Astrocyte of the cerebellum (primary cell): ENCODE measurements at places on chromosomes 6 and 20.

GRCh38 chr6:31041372-31041974 is 31.2 kb downstream of the MUC22 start:
- DNase-seq = no peak

GRCh38 chr6:101926149-101926925 is 532.8 kb downstream of the GRIK2 start:
- no peak for DNase-seq

- no peak for DNase-seq
Observed at GRCh38 chr6:29524444-29525310, 34.9 kb downstream of the UBD start.

GRCh38 chr6:88454658-88455057 is 288.5 kb upstream of the CNR1 start:
- peak; percentile 11 for DNase-seq

DNA sequence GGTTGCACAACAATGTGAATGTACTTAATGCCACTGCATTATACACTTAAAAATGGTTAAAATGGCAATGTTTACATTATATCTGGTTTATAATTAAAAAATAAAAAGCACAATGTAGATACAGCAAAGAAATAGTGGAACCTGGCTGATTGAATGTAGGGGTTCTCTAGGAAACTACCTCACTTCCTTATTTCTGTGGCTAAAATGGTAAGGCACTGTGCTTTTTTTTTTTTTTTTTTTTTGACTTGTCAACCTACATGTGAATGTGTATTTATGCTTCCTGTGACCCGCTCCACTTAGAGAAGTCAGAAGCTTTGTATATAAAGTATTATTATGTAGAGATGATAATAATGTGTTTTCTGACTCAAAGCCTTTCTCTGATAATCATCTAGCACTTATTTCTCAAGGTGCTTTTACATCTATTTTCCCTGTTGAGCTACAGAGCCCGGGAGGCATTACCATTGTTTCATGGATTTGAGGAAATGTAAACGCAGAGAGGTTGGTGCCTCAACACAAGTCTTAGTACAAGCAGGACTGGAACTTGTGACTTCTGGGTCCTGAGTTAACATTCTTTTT is 55.0 kb downstream of the SOX4 start:
- DNase-seq = no peak

- no peak for DNase-seq
Observed at GRCh38 chr20:58407966-58408557, 19.0 kb downstream of the VAPB start.

GRCh38 chr6:1479095-1479494 is 89.7 kb downstream of the FOXF2 start:
- peak; percentile 54 for DNase-seq

- no peak for DNase-seq
Observed at GRCh38 chr6:45678285-45678607, 300.5 kb upstream of the SUPT3H start.

DNA sequence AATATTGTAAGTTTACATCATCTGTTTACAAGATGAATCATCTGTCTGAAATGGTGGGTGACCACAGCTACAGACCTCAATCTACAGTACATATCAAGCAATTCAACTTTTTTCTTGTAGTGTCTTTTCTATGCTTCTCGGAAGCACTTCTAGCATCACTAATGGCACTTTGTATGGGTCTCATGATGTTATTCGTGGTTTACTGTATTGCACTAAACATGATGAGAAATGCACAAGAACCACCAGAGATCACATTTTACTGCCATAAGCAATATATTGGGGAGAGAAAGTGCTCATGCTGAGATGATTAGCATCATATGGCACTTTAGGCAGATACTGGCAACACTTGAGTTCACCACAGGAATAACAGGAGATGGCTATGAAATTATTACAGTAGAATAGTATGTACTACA is 15.4 kb upstream of the BTBD3 start:
- peak; percentile 75 for DNase-seq

DNA sequence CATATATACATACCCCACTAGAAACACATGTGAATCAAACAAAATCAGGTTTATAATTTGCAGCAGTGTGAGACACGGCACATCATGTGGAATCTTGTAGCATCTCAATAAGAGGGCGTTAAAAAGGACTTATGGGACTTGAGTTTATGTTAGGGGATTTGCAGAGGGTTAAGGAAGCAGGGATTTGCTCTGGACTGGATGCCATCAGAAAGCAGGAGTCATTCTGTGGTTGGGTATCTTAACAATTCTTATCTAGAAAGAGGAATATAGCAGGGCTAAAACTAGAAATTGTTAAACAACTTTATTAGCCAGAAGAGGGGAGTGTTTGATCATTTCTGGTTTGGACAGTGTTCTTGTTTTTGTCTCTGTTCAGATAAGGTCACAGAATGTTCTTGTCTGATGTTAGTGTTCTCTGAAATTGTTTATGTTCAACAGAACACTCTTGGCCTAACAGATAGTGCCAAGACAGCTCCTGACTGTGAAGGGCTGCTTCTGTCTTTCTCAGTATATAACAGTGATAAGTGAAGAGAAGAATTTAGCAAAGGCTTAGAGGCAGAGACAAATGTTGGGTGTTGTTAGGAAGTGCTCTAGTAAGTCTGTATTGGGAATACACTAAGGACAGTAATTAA is 39.2 kb downstream of the LIN28B start:
- peak; percentile 19 for DNase-seq

- no peak for DNase-seq
Observed at GRCh38 chr6:130019326-130020072, 1.1 kb downstream of the L3MBTL3 start.

GRCh38 chr6:149755300-149756260 is 6.0 kb downstream of the PCMT1 start:
- DNase-seq = no peak

GRCh38 chr20:44633872-44634600 is 17.5 kb downstream of the ADA start:
- no peak for DNase-seq

DNA sequence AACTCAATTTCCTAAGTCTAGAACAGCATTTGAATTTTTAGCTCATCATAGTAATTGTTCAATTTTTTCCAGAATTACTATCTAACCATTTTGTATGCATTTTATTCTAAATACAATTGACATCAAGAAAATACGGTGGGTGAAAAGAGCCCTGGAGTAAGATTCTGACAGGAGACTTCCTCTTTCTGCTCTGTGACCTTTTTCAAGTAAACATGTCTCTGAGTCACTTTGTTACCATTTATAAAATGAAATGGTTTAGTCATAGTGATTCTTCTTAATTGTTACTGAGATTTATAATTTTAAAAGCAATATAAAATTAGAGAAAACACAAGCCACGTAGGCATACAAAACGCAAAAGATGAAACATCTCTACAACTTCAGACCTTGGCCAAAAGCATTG is 80.2 kb downstream of the PLCB1 start:
- no peak for DNase-seq

GRCh38 chr6:17472653-17473183 is 79.3 kb downstream of the CAP2 start:
- DNase-seq = no peak

DNA sequence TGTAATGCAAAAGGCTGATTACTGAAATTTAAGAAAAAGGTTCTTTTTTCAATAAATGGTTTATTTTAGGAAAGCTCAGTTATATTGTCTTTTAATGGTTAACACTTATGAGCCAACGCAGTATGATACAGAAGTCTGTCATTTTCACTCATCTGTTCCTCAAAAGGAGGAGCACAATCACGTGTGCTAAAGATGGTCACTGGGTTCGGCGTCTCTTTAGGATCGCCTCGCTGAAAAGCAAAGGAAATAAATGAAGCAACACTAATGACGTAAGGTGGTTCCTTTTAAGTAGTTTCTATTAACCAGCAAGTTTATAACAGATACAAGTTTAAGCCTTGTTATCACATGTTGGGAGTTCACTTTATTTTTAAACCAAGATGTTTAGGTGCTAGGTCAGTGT is 125.7 kb downstream of the MAP3K4 start:
- no peak for DNase-seq

GRCh38 chr20:39206899-39207564 is 244.9 kb downstream of the DHX35 start:
- DNase-seq = no peak

- no peak for DNase-seq
Observed at GRCh38 chr6:87724983-87725811, 23.2 kb upstream of the AKIRIN2 start.

DNA sequence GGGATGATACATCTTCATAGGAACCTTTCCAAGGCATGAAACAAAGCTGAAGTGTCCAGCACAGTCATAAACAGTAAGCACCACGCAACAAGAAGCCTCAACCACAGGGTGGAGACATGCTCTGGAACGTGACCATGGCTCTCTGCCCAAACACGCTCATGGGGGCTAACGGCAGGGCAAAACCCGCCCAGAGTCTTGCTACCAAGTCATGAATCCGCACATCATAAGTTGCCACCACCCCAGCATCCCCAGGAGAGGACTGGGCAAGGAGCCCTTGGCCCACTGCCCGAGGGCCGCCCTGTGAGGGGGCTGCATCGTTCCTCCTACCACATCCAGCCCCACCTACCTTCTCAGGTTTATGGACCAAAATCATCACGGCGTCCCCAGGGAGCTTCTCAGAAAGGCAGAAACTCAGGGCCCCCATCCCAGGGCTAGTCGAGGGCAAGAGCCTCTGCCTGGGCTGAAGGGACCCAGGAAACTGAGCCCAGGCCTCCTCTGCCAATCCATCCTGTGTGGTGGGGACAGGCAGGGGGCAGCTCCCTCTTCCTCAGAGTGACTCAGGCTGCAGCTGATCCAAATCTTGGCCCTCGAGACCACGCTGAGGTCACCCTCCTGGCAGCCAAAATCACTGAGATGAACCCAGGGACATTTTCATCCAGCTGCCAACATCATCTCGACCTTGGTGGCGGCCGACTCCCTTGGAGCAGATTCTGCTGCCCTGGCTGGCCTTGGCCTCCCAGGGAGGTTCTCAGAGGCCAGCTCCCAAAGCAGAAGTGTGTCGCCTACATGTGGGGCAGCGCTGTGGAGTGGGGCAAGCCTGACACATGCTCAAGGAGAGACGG is 42.6 kb downstream of the BMP7 start:
- no peak for DNase-seq

GRCh38 chr6:16568128-16568527 is 193.1 kb downstream of the ATXN1 start:
- no peak for DNase-seq

DNA sequence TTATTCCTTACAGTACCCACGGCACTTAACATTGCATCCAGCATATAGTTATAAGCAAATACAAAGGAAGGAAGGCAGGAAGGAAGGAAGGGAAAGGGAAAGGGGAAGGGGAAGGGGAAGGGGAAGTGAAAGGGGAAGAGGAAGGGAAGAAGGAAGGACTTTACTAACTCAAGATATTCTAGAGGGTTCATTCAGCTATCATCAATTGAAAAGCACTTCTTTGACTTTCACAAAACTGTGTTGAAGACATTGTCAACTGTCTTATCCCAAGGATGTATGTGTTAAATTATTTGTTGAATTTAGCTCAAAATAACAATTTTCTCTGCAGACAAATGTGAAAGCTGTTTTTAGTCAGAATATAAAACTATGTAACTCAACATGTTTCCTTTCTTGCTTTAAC is 87.7 kb downstream of the EPM2A start:
- DNase-seq = no peak

DNA sequence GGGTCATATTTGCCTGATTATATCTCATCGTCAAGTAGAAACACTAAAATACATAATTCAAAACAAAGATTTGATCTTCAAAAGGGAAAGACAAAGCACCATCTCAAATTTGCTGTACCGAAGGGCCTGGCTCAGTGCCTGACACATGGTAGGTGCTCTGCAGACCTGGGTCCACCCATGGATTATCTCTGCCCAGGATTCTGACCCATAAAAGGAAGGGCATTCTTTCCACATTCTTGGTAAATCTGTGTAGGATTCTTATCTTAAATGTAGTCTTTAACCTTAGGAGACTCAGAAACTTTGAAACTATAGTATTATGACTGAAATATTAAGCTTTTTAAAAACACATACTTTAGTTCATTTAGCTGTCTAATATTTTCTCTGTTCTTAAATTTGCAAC is 274.1 kb upstream of the FLRT3 start:
- no peak for DNase-seq

- DNase-seq = no peak
Observed at GRCh38 chr6:33207552-33208090, 679 bp upstream of the RING1 start.

DNA sequence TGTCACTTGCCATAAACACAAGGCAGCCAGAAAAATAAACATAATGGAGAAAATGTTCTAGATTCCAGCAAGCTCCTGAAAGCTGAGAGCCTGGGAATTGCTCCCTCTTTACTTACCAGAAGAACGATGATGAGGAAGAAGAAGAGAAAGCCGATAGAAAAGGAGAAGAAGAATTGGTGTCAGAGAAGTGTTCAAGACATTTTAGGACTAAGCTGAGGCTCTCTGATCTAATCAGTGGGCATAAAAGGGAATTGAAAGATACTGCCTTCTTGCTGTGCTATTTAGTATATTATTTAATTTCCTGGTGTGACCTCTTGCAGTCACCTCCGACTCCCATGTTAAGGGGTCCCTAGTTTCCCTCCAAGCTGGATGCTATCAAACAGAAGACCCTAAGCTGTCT is 316.6 kb upstream of the JARID2 start:
- no peak for DNase-seq

- DNase-seq = no peak
Observed at GRCh38 chr6:71496018-71496721, 207.6 kb downstream of the OGFRL1 start.

GRCh38 chr20:57103146-57103800 is 163.2 kb downstream of the BMP7 start:
- no peak for DNase-seq

GRCh38 chr6:125984311-125984710 is 2.0 kb upstream of the TRMT11 start:
- no peak for DNase-seq

DNA sequence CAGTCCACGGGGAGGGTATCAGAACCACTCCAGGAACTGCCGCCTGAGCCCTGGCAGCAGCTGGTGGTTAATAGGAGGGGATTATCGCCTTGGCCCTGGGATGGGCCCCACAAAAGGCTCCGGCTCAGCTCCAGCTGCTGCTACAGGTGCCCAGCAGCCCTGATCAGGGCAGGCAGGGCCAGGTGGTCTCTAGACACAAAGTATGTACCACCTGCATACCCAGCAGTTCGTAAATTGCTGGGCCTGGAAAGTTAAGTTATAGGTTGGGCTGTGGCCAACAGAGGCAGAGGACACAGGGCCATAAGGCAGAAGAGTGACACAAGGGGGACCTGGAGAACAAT is 35.1 kb downstream of the RRBP1 start:
- no peak for DNase-seq

- DNase-seq = no peak
Observed at GRCh38 chr6:169857343-169858292, 106.2 kb downstream of the ERMARD start.
